Hypothalamus (tissue), 51 donors: ENCODE measurements at places on chromosomes 1 and 21.

DNA sequence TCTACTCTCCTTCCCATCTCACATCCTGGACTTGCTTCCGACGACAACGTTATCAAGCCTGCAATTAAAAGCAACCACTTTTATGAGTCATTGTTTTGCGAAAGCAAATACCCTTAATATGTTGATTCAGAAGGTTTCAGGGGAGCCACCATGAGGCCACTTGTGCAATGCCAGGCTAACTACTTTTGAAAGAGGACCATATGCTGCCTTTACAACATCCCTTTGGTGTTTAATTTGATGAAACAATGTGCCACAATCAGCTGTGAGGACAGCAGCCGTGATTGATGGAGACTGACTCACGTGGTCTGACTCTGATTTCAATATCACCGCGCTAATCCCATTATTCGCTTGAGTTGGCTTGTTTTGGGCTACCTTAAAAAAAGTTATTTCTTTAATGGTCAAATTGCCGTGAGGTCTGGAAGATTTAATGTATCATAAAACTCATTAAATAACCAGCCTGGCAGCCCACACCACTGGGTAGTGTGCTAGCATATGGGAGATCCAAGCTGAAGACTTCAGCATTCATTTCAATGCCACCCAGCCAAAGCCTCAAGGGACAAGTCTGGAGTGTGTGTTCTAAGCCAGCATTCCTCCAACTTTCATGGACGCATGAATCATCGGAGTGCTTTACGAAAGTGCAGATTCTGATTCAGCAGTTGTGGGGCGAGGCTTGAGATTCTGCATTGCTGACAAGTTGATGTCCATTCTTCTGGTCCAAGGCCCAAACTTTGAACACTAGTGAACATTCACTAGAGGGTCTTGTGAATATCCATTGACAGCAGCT, 73.3 kb upstream of the PAXBP1 start:
- DNase-seq: no peak

GRCh38 chr1:84299536-84300170, 1.9 kb upstream of the SAMD13 start:
- no peak for DNase-seq

DNA sequence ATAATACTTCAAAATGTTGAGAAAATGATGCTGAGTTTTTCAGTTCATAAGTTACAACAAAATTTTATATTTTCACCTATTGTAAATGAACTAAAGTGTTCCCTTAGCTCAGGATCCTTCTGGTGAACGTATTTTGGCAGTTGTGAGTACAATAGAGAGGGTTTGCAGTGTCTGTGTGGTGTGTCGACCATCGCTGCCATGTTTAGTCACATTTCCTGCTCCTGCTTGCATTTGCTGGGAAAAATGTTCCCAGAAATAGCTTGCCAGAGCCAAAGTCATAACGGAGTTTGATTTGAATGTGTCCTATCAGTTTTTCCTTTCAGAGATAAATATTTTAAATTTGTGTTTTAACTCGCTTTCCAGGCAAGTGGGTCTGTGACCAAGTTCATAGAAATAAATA, 117.1 kb upstream of the COL6A1 start:
- no peak for DNase-seq

- DNase-seq: no peak
Observed at GRCh38 chr1:59045636-59046035, 251.3 kb upstream of the FGGY start.

DNA sequence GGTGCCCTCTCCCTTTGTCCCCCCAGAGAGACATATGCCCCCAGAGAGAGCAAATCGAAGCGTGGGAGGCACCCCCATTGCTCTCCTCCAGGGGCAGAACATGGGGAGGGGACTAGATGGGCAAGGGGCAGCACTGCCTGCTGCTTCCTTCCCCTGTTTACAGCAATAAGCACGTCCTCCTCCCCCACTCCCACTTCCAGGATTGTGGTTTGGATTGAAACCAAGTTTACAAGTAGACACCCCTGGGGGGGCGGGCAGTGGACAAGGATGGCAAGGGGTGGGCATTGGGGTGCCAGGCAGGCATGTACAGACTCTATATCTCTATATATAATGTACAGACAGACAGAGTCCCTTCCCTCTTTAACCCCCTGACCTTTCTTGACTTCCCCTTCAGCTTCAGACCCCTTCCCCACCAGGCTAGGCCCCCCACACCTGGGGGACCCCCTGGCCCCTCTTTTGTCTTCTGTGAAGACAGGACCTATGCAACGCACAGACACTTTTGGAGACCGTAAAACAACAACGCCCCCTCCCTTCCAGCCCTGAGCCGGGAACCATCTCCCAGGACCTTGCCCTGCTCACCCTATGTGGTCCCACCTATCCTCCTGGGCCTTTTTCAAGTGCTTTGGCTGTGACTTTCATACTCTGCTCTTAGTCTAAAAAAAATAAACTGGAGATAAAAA, 8.4 kb downstream of the EFNA3 start:
- no peak for DNase-seq

DNA sequence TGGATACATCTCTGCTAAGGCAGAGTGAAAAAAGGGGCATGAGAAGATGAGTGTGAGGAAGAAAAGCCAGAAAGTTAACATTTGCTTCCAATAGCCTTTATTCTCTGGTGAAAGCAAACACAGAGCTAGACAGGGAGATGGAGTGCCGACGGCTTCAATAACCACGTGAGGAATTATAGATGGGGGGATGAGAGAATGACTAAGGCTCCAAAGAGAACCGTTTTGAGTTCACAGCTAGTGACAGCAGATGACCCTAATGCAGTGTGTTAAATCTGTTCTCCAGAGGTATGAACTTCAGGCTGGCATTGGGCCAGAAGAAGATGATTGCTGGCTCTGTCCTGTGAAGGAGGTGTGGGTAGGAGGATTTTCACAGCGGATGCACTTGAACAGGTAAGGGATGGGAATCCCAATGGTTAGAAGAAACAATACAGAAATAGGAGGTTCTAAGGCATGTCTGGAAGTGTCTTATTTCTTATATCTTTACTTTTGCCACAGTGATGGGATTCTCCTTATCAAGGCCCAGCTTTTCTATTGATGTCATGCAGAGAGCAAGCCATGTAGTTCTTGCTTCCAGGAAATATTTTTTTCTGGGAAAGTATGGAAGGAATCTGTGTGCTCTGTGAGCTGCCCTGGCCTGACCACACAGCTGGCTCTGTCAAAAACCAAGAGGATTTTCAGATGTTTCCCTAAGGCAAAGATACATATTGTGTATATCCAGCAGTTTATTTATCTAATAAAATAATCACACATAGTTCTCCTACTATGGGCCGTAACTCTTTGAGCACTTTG, 573.8 kb downstream of the LTN1 start:
- no peak for DNase-seq

DNA sequence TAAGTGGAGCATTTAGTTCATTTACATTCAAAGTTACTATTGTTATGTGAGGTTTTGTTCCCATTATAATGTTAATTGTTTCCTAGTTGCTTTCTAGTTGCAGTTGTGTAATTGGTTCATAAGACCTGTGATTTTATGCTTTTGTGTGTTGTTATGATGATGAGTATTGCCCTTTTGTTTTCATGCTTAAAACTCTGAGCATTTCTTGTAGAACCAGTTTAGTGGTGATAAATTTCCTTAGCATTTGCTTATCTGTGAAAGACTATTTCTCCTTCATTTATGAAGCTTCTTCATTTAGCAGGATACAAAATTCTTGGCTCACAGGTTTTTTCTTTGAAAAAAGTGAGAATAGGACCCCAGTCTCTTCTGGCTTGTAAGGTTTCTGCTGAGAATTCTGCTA, 274.8 kb upstream of the SPAG17 start:
- no peak for DNase-seq

DNA sequence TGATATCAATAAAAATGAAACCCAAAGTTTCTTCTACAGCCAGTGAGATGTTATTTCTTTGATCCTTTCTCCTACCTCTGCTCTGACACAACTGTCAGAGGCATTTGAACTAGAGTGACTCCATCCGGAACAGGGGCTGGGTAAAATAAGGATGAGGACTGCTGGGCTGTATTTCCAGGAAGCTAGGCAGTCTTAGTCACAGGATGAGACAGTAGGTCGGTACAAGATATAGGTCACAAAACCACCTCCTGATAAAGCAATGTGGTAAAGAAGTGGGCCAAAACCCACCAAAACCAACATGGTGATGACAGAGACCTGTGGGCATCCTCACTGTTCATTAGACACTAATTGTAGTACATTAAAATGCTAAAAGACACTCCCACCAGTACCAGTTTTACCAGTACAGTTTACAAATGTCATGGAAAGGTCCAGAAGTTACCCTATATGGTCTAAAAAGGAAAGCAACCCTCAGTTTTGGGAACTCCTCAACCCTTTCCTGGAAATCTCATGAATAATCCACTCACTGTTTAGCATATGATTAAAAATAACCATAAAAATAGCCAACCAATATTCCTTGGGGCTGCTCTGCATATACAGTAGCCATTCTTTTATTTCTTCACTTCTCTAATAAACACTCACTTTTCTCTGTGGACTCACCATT, 96.7 kb downstream of the GABPA start:
- DNase-seq: no peak

DNA sequence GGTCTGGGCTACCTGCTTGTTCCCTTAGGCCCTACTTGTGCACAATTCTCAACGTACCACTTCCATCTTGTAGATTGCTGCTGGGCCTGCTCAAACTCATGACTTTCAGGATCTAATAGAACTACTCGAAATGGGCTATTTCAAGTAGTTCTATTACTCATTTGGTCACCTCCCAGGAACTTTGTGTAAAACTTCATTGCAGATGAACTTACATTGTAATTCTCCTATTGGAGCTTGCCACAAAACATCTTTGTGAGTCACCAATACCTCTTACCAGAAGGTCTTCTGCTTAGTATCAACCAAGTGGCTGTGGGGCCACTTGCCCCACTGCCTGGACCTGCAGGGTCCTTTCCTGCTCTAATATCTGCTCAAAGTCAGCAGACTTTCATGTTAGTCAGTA, 10.7 kb upstream of the MYOCOS start:
- DNase-seq: no peak

DNA sequence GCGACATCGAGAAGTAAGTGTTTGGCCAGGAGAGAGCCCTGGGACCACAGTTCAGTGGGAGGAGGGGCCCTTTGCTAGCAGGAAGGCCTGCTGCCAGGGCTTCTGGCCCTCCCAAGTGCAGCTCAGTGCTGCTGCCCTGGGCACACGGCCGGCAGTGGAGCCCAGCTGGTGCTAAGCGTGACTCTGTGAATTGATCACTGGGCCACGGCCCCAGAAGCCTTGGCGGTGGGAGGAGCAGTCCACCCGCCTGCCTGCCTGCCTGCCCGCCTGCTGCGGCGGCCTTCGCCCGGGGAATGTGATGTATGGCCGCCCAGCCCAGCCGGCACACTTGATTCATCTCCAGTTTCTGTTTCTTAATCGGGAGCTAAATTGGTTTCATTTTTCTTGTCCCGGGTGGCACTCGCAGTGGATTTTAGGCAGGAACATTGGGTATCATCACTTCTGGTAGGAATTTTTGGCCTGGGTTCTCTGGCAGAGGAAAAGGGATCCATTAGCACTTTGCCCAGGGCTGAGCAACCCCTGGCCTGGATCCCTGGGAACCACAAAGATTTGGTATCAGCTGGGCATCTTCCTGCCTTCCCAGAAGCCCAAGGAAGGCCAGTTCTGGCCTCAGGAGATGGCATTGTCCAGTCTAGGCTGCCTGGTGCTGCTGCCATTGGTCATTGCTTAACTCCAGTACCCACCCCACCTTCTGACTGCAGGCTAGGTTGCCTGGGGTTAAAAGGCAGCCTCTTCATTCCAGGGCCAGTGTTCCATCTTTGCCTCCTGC, 28.6 kb downstream of the TMEM53 start:
- DNase-seq: peak; percentile 73

DNA sequence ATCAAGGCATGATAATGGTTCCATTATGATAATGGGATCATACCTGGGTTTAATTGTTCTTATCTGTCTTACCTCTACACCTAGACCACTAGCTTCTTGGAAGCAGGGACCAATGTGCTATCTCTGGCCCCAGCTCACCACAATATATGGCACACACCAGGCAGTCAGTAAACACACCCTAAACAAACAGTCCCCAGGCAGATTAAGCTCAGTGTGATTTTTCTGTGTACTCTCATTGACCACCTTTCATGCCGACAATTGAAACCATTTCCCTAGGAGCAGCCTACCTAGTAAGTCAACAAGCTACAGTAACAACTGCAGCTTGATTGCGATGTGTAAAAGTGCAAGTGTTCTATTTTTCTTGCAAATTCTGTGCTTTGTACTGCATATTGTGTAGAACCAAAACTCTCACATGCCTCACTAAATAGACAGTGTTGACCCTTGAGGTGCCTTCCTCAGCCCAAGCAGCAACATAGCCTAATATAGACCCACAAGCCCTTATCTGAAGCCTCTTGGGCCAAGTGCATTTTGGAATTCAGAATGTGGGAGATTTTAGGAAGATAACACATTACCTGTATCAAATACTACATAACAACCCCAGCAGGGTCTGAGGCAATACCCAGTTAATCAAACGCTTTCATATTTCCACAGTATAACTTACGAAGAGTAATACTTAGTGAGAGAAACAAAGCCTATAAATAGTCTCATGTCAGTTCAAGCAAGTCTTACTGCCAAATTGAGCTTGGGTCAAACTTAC, 32.0 kb downstream of the INPP5B start:
- no peak for DNase-seq

DNA sequence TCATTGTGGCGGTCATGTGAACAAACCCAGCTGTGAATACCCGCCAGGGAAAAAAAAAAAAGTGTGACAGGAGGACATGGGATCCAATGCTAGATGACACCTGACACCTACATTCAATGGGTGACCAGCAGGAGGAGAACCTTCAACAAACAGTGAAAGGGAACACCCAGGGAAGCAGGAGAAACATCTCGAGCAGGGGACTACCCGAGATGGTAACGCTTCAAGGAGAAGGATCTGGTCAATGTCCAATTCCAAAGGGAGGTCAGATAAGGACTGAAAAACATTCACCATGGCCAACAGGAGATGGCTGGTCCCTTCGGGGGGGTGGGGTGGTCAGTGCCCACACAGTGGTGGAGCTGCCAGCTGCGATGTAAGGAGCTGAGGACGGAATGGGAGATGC, 46.3 kb downstream of the PTPN14 start:
- no peak for DNase-seq

- DNase-seq: no peak
Observed at GRCh38 chr1:234691567-234691966, 81.6 kb upstream of the IRF2BP2 start.

GRCh38 chr1:3022511-3022973, 1.3 kb downstream of the ACTRT2 start:
- DNase-seq: no peak

GRCh38 chr1:211920602-211921226, 90.2 kb upstream of the LPGAT1 start:
- no peak for DNase-seq

GRCh38 chr1:11478571-11479374, at the start of gene DISP3:
Gene DISP3, plus strand, starts transcription at chr1:11479155. Its CDS starts 21,838 bp downstream, at chr1:11500993.
- DNase-seq: peak; percentile 92

DNA sequence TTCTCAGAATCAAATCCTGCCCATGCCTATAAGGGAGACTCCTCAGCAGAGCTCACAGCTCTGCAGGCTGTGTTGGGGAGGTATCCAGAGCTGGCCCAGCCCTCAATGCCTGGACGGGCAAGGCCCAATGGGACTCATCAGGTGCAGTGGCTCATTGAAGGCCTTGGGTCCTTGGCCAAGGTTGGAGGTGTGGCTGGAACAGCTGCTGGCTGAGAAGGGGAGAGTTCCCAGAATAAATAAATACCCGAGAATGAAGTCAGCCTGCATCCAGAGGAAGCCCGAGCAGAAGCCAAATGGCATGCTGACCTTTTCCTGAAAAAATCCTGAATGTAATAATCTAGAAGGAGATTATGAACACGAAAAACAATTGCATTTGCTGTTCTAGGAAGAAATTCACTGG, 25.2 kb upstream of the IKBKE start:
- no peak for DNase-seq
